ENCODE measurements at places on chromosomes 7 and 10. TPM values are rescaled to one million over a fixed set of nuclear protein-coding genes. Genes with fewer than 3 reads are reported as not detected.

EIF4H gene
- 351 TPM for total RNA-seq

MRPL43 gene
- total RNA-seq: 46.3 TPM

FXYD4 gene
- total RNA-seq: not detected

PTF1A gene
- total RNA-seq: not detected

PLEKHS1 gene
- total RNA-seq: not detected

GPR146 gene
- total RNA-seq: 8.4 TPM

OPALIN gene
- not detected for total RNA-seq

ABCB1 gene
- total RNA-seq: 3.2 TPM

MMS19 gene
- 80.1 TPM for total RNA-seq

CUBN gene
- 7.8 TPM for total RNA-seq

CNPY1 gene
- not detected for total RNA-seq

FAM107B gene
- total RNA-seq: 15.8 TPM

PSD gene
- 0.61 TPM for total RNA-seq

NUTM2E gene
- total RNA-seq: 0.03 TPM

PTPRZ1 gene
- total RNA-seq: 36.8 TPM

ASIC3 gene
- 0.93 TPM for total RNA-seq

ITPRID1 gene
- not detected for total RNA-seq

ABCB4 gene
- 10.1 TPM for total RNA-seq

NACAD gene
- total RNA-seq: 0.16 TPM

PLXNA4 gene
- 0.08 TPM for total RNA-seq

TUBGCP2 gene
- 33.1 TPM for total RNA-seq

CRTAC1 gene
- 2.6 TPM for total RNA-seq

GIMAP5 gene
- 0.35 TPM for total RNA-seq

CNPY4 gene
- total RNA-seq: 21.7 TPM

POT1 gene
- 55.0 TPM for total RNA-seq

EPHA1 gene
- not detected for total RNA-seq

NEUROD6 gene
- not detected for total RNA-seq

SRRT gene
- 49.8 TPM for total RNA-seq

NYAP1 gene
- 0.53 TPM for total RNA-seq
